ENCODE measurements at places on chromosomes 5 and 9.

- no peak for DNase-seq
Observed at GRCh38 chr9:81984928-81985327, 3.6 kb upstream of the SPATA31D1 start.

DNA sequence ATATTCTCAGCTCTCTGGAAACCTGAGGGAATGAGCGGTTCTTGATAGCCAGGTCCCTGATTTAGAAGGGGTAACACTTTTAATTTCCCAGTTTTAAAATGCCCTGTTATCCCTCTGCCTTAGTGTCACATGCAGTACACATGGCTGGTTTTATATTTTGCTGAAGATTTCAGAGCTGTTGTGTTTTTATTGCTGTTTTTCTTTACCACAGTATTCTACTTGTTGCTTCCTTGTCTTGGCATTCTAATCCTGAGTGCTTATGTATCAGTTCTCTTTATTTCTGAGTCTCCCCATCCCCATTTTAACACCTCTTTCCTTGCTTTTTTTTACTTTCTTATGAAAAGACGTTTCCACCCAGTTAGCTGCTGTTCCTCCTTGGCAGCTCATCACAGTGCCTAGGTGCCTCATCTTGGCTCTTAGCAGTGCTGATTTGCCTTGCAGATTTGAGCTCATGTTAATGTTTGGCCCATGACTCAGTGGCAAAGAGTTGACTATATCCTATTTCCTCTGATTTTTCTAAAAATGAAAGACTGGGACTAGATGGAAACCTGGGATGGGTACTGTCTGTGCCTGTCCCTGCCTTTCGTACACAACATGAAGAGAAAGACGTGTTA, 3.7 kb downstream of the MTRR start:
- DNase-seq, result no peak

DNA sequence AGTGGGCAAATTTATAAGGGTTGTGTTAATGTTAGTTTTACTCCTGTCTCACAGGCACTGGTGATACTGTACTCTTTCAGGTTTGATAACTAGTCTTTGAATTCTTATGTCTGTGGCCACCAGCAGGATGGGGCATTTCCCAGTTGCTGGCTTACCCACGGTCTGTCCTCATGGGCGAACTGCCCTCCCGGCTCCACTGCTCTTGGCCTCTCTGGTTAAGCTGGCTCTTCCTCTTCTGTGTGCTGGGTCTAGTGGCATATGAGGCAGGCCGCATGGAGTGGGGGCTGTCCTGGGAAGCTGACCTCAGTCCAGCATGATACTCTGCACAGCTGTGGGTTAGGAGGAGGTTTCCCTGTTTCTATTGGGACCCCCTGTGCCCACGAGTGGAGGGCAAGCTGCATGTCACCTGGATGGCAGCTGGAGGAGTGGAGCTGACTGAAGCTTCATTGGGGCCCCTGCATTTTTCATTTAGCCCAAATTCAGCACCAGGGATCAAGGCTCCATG, 19.5 kb downstream of the PHF2 start:
- DNase-seq, result no peak

GRCh38 chr9:2496169-2496568, 125.4 kb upstream of the VLDLR start:
- DNase-seq, result no peak

- DNase-seq, result no peak
Observed at GRCh38 chr9:14827805-14828204, 82.4 kb downstream of the FREM1 start.

- no peak for DNase-seq
Observed at GRCh38 chr5:61320860-61321259, 11.2 kb upstream of the ZSWIM6 start.

Measured in AG09319 (cell line).